Brain (organoid and tissue), 16 donors: ENCODE measurements at places on chromosomes 4 and X.

GRCh38 chrX:68146054-68146453 lies 287.2 kb downstream of the OPHN1 start:
- peak; percentile 43 for DNase-seq

DNA sequence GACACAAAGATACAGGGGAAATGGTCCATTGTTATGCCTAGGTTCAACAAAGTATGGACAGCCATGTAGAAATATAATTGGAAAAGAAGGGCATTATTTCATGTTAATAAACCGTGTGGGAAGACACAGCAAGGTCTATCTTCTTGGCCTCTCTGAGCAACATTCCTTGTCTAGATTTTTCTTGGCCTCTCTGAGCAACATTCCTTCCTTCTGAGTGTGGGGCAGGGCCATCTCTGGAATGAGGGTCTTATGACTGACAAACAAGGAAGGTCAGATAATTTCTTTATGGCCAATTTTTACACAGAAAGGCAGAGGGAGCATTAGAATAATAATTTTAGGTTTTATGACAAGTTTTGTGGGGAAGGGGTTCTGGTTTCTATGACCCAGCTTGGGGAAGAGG lies 24.3 kb upstream of the MAOA start:
- DNase-seq, result no peak

- DNase-seq, result no peak
Observed at GRCh38 chrX:147173594-147173993, 359.1 kb upstream of the CXorf51A start.

- no peak for DNase-seq
Observed at GRCh38 chrX:10089378-10089795, 67.4 kb upstream of the CLCN4 start.

DNA sequence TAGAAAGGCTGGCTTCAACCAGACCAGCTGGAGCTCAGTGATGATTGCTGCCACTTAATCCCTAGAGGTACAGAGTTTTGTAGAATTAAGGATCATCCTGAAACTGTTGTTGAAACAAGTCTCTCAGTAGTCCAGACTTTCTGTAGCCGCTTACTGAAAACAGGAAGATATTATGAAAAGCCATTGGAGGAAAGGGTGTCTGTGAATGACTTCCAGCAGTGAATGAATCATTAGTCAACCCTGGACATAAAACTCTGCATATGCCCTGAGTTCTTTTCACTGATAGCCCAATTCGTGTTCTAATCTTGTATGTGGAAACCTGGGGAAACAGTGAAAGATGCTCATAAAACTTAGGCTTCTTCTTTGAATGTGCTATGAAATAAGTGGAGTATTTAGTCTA lies 14.8 kb downstream of the HOPX start:
- DNase-seq, result no peak

DNA sequence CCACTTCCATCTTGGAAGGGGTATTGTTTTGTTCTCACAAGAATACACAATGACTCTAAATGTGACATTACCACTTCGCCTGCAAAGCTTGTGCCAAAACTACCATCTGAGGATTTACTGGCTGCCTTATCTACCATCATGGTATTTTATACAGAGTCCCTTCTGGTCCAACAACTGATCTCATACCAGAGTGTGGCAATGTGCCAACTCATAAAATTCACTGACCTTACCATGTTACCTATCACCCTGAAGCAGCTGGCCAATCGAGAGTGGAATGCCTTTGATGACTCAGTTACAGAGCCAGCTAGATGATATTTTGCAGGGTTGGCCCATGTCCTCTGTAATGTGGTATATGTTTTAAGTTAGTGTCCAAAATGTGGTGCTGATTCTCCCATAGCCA lies 3.8 kb upstream of the SERPINA7 start:
- peak; percentile 6 for DNase-seq

GRCh38 chrX:11380187-11380844 lies 87.1 kb downstream of the AMELX start:
- no peak for DNase-seq

- DNase-seq, result no peak
Observed at GRCh38 chr4:168139336-168139735, 47.0 kb downstream of the ANXA10 start.
